ENCODE measurements at places on chromosomes 6 and 20.

DNA sequence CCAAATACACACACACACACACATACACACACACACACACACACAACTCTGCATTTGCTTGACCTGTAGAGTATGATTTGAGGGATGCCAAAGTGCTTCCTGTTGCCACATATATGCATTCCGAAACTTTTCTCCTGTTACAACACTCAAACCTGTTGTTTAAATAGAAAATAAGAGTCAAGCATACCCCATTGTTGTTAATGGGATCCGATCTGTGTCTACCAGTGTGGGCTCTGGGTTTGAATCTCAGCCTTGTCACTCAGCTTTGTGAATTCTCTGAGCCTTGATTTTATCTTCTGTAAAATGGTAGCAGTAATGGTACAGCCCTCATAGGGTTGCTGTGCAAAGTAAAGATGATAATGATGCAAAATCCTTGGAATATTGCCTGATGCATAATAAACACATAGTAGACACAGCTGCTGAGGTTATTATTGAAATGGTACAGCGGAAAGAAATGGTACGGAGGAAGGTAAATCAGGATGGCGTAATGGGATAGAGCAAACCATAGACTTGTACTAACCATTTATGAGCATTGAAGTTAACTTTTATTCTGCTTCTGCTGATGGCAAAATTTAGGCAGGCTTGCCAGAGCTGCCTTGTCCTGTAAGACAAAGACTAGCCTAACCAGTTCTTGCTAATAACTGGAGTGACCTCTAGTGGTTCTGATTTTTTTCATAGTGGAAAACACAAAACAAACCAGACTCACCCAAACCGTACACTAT lies 113.5 kb upstream of the PHACTR1 start:
- peak; percentile 48 for DNase-seq

GRCh38 chr6:52227495-52227894 lies 16.8 kb downstream of the IL17F start:
- DNase-seq = no peak

GRCh38 chr6:70180901-70181599 lies 121.8 kb downstream of the COL9A1 start:
- DNase-seq = no peak

DNA sequence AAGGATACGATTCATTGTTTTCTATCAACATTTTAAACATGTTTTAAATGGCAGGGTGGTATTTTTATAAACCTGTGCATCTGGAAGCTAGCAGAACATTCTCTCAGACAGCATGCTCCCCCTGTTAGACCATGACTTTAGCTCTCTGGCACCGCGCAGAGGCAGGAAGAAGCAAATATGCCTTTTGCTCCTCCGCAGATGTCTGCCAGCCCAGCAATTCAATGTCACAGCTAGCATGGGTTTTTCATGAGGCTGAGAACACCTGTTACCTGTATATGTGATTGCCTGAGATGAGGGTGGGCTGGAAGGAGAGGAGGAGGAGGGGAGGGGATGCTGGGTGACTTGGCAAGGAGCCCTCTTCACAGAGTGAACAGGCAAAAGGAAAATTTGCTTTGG lies 6.7 kb downstream of the MTCH1 start:
- DNase-seq = peak; percentile 66

- no peak for DNase-seq
Measured at GRCh38 chr6:83601119-83601518, 88.8 kb downstream of the PRSS35 start.

DNA sequence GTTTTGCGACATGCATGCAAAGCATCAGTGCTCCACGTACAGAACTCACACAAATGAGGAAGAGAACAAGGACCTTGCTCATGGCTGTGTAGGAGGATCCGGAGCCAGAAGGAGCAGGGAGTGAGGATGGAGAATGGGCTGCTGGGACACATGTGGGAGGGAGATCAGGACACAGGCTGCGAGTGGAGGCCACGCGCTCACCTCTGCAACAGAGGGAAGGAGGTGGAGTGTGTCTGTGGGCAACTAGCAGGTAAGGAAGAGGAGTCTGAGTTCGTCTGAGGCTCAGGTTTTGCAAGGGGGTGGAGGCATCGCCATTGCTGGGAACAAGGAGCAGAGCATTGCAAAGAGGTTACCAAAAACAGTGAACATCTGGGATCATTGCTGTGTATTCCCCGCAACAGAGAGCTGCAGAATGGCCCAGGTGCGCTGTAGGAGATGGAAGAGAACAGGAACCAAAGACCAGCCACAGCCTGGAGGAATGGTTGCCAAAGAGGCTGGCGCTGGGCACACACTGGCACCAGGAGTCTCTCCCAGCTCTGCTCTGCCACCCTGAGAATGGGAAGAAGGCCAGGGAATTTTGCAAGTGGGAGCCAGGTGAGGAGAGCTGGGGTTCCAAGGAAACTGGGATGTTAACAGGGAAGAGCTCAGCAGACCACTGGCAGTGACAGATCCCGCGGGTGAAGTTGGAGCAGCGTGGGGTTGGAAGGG lies 90.0 kb upstream of the RPS6KA2 start:
- DNase-seq = no peak

GRCh38 chr6:115545672-115545986 lies 515.1 kb downstream of the FRK start:
- no peak for DNase-seq

DNA sequence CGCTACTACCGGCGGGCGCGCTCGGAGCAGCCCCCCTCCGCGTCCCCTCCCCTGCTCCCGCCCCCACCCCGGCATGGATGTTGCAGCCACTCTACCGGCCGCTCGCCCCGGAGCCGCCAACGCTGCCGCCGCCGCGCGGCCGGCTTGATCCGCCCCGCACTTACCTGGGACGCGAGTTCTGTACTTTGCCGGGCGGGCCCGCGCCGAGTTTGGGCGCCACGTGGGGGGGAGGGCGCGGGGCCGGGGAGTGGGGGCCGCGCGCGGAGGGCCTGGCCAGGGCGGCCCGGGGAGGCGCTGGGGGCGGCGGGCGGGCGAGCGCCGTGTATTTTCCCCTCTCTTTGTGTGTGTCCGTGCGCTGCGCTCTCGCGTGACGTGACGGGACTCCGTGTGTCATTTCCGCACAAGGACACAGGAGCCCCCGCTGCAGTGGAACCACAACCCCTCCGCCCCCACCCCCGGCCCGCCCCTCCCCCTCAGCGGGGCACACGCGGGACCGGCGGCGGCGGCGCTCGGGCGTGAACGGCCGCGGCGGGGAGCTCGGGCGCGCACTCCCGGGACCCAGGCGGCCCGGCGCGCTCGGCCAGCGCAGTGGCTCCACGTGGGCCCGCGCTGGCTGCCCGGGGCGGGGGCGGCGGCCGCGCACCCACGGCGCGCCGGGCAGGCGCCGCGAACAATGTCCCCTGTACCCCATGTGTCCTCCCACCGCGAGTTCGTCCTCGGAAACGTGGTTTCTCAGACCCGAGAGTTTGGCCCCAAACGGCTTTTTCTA lies at the start of gene BEND3:
Gene BEND3 (minus strand): TSS at position 590 of the 769 bp plus-strand sequence. CDS start 16,230 bp downstream, outside the sequence.
- DNase-seq = peak; percentile 27

DNA sequence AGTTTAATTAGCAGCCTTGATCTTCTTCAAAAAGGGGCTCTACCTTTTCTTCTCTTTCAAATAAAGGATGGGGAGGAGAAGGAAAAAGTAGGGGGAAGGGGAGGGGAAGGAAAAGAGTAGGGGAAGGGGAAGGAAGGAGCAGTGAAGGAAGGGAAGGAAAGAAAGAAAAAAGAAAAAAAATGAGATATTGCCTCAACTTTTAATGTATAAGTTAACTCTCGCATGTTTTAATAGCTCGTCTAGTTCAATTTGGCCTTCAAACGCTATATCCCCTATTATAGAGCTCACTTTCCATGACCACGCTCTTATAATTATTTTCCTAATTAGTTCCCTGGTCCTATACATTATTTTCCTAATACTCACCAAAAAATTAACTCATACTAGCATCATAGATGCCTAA lies 11.9 kb upstream of the RIPOR2 start:
- no peak for DNase-seq

DNA sequence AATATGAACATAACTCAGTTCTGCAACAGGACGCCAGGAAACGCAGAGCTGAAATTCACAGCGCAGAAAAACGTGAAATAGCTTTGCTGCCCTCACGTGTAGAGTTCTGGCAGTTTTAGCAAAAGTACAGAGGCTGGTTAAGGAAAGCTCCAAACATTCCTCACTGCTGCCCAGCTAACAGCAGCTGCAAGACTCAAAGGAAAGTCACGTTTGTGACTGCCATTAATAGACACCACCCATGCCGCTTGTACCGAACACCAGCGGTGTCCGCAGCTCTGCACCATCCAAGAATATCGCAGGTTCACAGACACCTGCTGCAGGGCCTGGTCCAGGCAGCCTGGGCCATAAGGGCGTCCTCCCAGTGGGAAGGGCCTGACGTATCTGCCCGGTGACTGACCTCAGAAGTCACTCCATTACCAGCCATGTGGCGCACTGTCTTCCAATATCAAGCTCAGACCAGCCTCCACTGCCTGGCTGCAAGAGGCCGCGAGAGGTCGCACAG lies 61.4 kb downstream of the WDR27 start:
- no peak for DNase-seq

GRCh38 chr6:36318690-36319435 lies 17.8 kb downstream of the BNIP5 start:
- DNase-seq = peak; percentile 39

GRCh38 chr6:150269857-150270223 lies 99.0 kb upstream of the IYD start:
- no peak for DNase-seq

GRCh38 chr6:170019818-170020583 lies 268.6 kb downstream of the ERMARD start:
- no peak for DNase-seq

All from adrenal gland (tissue), 19 donors.